ENCODE measurements at places on chromosomes 13 and 19.

DNA sequence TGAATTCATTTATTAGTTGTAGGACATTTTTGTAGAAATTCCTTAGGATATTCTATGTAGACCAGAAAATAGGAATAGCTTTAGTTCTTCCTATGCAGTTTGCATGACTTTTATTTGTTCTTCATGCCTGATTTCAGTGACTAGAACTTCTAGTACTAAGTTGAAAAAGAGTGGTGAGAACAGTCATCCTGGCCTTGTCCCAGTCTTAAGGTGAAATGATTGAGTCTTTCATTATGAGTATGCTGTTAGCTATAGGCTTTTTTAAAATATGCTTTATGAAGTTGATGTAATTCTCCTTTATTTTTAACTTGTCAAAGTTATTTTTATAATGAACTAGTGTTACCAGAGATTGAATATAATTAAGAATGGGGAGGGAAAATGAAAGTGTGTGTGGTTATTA lies 690.1 kb upstream of the KLHL1 start:
- DNase-seq = no peak

DNA sequence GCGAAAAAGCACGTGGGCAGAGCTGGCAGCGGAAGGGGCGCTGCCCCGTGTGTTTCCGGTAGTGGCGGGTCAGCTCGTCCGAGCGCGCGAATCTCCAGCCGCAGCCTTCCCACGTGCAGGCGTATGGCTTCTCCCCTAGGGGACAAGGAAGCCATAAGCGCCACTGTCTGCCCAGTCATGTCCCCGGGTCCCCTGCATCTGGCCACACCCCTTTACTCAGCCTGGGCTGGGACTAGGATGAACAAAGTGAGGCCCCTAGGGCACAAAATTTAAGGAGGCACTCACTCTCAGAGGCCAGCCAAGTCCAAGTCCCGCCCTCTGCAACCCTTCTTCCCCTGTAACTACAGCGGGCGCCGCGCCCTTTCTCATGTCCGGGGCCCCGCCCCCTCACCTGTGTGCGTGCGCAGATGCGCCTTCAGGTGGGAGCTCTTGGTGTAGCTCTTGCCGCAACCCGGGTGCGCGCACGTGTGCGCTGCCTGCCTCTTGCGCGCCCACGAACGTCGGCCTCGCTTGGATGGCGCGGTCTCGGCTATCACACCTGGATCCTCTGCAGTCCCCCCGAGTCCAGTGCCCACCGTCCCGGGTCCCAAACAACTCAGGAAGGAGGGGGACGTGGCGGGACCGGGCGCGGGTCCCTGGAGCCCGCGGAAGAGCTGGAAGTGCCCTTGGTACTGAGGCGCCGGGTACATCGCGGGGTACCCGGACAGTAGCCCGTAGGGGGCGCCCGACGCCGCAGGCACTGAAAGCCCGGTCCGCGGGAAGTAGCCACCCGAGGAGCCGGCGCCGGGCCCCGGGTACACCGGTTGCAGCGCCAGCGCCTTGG lies 1.9 kb downstream of the KLF1 start:
- peak; percentile 95 for DNase-seq

GRCh38 chr13:40503966-40504591 lies 162.4 kb downstream of the FOXO1 start:
- DNase-seq = no peak

DNA sequence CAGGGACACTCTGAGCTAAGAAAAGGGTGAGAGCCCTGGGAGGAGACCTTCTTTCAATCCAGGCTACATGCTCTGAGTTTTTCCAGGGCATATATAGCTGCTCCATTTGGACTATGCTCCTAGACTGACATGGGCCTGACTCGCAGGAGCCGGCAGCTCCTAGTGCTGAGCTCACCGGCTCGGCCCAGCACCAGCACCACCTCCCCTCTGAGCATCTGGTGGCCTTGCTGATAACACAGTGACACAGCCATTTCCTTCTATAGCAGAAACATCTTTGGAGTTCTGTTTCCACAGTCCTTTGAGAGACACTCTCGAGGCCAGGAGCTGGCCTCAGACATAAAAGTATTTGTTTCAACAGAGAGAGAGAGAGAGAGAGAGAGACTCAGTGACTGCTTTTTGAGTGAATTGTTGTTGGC lies 184.9 kb downstream of the TM9SF2 start:
- DNase-seq = peak; percentile 14

GRCh38 chr13:109140479-109141349 lies 511.3 kb downstream of the MYO16 start:
- DNase-seq = no peak

DNA sequence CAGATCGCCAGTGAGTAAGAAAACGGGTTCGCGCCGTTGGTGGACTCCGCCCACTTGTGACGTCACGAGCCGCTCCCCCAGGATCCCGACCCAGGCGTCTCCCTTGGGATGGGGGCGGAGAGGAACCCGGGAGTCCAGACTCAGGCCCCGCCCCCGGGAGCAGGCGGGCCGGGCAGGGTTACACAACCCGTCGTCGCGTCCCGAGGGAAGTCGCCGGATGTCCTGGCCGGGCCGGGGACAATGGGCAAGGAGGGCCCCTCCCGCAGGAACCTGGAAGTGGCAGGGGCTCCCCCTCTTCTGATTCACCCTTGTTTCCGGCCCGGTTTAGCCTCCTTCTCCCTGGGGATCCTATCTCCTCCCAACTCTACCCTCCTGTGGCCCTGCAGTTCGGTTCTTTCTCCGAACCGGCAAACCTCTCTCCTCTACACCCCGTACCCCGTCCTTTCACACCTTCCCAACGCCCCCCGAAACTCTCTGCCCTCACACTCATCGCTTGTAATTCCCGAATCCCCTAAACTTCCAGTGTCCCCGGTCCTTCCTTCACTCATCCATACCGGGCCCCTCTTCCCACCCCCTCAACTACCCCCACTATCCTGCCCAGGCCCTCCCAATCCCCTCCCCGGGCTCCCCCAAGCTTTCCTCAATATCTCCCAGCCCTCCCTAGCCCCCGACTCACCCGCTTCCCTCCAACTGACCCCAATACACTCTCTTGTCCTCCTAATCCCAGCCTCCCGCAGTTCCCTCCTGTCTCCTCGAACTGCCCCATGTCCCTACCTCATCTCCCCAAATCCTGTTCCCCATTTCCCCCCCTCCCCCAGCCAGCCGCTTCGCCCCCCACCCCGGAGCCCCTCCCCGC lies 20.0 kb upstream of the ERCC1 start:
- peak; percentile 68 for DNase-seq

DNA sequence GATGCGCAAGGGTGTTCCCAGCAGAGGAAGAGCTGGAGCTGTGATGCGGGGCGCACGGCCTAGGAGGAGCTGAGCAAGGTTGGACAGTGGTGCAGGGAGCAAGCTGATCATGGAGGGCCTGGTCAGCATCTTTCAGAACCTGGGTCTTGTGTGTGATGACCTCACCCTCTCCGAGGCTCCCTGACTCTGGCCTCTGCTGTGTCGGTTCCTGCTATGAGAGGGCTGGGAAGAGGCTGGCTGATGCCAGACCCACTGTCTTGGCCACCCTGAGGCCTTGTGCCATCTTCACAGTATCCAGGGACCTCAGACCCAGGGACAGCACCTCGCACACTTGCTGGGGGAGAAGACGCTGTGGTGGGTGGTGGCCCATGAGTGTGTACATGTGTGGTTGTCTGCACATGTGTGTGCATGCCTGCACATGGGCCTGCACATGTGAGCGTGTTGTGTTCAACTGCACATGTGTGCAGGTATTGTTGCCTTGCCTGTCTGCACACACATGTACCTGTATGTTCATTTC lies 16.5 kb upstream of the C13orf46 start:
- DNase-seq = no peak

DNA sequence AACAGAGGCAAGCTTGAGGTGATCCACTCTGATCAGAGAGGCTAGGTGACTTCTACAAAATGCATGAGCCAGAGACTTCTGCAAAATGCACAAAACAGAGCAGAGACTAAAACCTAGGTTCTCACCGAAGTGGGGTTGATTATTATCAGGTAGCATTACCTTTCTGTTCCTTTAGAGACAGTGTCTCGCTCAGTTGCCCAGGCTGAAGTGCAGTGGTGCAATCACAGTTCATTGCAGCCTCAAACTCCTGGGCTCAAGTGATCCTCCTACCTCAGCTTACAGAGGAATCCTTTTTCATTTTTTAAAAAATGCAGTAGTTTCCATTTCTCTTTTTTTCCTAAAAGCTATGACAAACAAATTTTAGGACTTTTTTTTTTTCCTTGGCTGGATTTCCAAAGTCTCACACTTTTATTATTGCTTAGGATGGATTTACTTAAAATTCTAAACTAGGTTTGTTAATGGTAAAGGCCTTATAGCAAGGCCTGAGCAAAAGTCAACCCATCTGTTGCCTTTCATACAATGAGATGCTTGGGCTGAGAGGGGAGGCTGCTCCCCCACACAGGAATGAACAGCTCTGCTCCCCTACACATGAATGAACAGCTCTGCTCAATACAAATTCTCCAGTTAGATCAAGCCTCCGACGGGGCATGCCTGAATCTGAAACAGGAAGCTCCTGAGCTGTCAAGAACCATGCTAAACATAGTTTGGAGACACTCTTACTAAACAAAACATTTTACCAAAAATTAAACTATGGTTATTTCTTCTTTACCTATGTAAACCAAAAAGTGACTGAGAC lies 18.8 kb upstream of the TNFRSF19 start:
- no peak for DNase-seq
